ENCODE measurements at places on chromosomes 2 and 18. TPM values are rescaled to one million over a fixed set of nuclear protein-coding genes. Genes with fewer than 3 reads are reported as not detected.

- no peak overlapping the region for H3K4me3 ChIP-seq
- no peaks in the 10 kb centered on the region for H3K4me1 ChIP-seq
- H3K27ac ChIP-seq = no peak overlapping the region
These were observed 64.9 kb downstream of the CHST9 start for GRCh38 chr18:27120246-27120645.

GRCh38 chr18:41324020-41324791 lies 630.8 kb upstream of the PIK3C3 start:
- no peak overlapping the region for H3K4me3 ChIP-seq
- no peaks in the 10 kb centered on the region for H3K27me3 ChIP-seq
- DNase-seq = no peak
- no peaks in the 10 kb centered on the region for H3K36me3 ChIP-seq
- H3K4me1 ChIP-seq = no peaks in the 10 kb centered on the region

GRCh38 chr2:220962556-220962955 lies 609.5 kb downstream of the EPHA4 start:
- H3K27me3 ChIP-seq = no peaks in the 10 kb centered on the region
- no peak for DNase-seq
- H3K4me1 ChIP-seq = peaks cover 12% of the 10 kb centered on the region
- H3K36me3 ChIP-seq = no peaks in the 10 kb centered on the region
- no peak overlapping the region for H3K4me3 ChIP-seq

DNA sequence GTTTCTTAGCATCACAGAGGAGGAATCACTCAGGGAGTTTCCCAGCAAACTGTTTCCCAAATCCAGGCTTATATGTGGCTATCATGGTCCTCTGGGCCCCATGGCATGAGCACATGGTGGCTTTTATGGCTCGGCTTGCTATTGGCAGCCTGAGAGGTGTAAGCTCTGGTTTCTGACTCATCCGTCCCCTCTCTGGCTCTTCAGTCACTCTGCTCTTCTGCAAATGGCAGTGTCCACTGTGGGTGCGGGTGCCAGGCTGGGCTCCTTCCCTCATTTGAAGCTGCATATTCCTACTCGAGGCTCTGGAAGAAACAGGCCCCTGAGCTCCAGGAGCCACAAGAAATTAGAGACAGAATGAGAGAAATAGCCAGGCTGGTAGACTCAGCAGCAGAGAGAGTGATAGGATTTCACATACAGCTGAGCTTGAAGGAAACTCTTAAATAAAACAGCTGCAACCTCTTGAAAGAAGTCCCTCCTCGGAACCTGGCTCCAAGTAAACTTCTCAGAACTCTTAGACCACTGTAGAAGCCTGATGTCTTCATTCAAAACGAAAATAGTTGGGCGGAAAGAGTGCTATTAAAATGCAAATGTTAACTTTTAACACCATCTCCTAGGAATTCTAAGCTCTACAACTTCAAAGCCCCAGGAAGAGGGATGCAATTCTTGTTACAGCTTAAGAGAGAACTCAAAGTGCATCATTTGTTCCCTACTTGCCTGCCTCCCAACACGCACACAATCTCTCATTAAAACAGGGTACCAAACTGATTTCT lies 212.6 kb upstream of the SP5 start:
- no peak overlapping the region for H3K4me3 ChIP-seq
- H3K4me1 ChIP-seq = no peaks in the 10 kb centered on the region
- no peak overlapping the region for H3K27ac ChIP-seq
- no peak for DNase-seq
- no peaks in the 10 kb centered on the region for H3K27me3 ChIP-seq

GRCh38 chr2:18611184-18611583 lies 21.8 kb upstream of the NT5C1B start:
- no peaks in the 10 kb centered on the region for H3K27me3 ChIP-seq
- H3K4me3 ChIP-seq = no peak overlapping the region
- no peaks in the 10 kb centered on the region for H3K36me3 ChIP-seq
- no peak for DNase-seq
- H3K4me1 ChIP-seq = no peaks in the 10 kb centered on the region
- H3K27ac ChIP-seq = no peak overlapping the region

- no peaks in the 10 kb centered on the region for H3K4me1 ChIP-seq
- H3K27me3 ChIP-seq = no peaks in the 10 kb centered on the region
- no peak overlapping the region for H3K4me3 ChIP-seq
- no peaks in the 10 kb centered on the region for H3K36me3 ChIP-seq
- H3K27ac ChIP-seq = no peak overlapping the region
- DNase-seq = no peak
These were observed 32.5 kb downstream of the IDH1 start for GRCh38 chr2:208222351-208222750.

GRCh38 chr18:32980896-32981295 lies 208.1 kb upstream of the KLHL14 start:
- DNase-seq = no peak
- H3K27me3 ChIP-seq = no peaks in the 10 kb centered on the region
- H3K27ac ChIP-seq = no peak overlapping the region
- no peaks in the 10 kb centered on the region for H3K36me3 ChIP-seq

GRCh38 chr18:25187521-25188192 lies 164.3 kb downstream of the ZNF521 start:
- H3K27ac ChIP-seq = no peak overlapping the region
- no peaks in the 10 kb centered on the region for H3K36me3 ChIP-seq
- no peaks in the 10 kb centered on the region for H3K4me1 ChIP-seq
- H3K4me3 ChIP-seq = no peak overlapping the region

- no peak overlapping the region for H3K27ac ChIP-seq
- H3K36me3 ChIP-seq = no peaks in the 10 kb centered on the region
- H3K27me3 ChIP-seq = no peaks in the 10 kb centered on the region
- DNase-seq = no peak
These were observed 435.1 kb downstream of the MTX2 start for GRCh38 chr2:176704282-176704858.

- H3K4me1 ChIP-seq = no peaks in the 10 kb centered on the region
- no peaks in the 10 kb centered on the region for H3K27me3 ChIP-seq
- no peak overlapping the region for H3K4me3 ChIP-seq
- DNase-seq = no peak
- no peak overlapping the region for H3K27ac ChIP-seq
- peaks cover 15% of the 10 kb centered on the region for H3K36me3 ChIP-seq
These were observed 24.9 kb downstream of the PECR start for GRCh38 chr2:216056739-216057138.

GRCh38 chr2:190468814-190469569 lies 60.8 kb downstream of the MFSD6 start:
- no peaks in the 10 kb centered on the region for H3K36me3 ChIP-seq
- peak; percentile 88 for DNase-seq
- peaks cover 29% of the 10 kb centered on the region for H3K4me1 ChIP-seq
- H3K4me3 ChIP-seq = no peak overlapping the region
- H3K27ac ChIP-seq = peak overlapping the region; percentile 90
- no peaks in the 10 kb centered on the region for H3K27me3 ChIP-seq

- DNase-seq = no peak
- no peak overlapping the region for H3K4me3 ChIP-seq
- H3K4me1 ChIP-seq = peaks cover 6% of the 10 kb centered on the region
- no peaks in the 10 kb centered on the region for H3K36me3 ChIP-seq
These were observed 31.5 kb downstream of the CPO start for GRCh38 chr2:206970589-206971360.

DNA sequence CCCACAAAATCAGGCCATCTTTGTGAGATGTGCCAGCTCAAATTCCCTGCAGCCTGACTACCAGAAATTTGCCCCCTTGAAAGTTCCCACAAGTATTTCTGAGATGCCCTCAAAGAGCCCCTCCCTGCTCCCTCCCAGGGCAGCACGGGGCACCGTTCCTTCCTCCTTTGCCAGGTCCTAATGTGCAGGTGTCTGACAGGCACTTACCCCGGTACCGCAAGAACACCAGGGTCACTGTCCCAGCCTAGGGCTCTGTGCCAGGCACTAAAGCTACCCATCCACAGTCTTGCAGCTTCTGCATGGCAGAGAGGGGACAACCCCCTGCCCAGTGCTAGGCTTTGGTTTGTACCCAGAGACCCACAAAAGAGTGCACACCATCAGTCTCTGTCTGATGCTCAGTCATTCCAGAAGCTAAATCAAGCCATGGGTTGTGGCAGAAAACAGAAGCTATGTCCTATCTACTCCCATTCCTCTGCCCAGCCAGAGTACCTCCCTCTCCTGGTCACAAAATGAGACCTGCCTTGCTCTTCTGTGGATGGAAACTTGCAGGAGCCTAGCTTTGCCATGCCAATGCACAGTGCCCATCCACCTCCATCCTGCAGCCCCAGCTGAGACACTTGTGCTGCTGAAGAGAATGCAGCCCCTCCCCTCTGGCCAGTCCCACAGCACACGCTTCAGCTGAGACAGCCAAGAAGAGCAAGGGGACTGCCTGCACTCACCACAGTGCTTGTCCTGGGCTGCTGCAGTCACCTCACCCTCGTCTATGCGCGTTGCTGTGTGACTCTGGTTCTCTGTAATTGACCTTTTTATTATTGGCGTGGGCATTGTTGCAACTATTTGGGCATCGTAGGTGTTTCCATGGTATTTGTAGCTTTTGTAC lies 48.7 kb downstream of the INPP5D start:
- no peaks in the 10 kb centered on the region for H3K4me1 ChIP-seq
- DNase-seq = no peak

GRCh38 chr2:49004036-49004626 lies 150.2 kb downstream of the FSHR start:
- no peak overlapping the region for H3K27ac ChIP-seq
- H3K4me1 ChIP-seq = no peaks in the 10 kb centered on the region
- H3K27me3 ChIP-seq = no peaks in the 10 kb centered on the region
- H3K36me3 ChIP-seq = no peaks in the 10 kb centered on the region
- H3K4me3 ChIP-seq = no peak overlapping the region
- DNase-seq = no peak

DNA sequence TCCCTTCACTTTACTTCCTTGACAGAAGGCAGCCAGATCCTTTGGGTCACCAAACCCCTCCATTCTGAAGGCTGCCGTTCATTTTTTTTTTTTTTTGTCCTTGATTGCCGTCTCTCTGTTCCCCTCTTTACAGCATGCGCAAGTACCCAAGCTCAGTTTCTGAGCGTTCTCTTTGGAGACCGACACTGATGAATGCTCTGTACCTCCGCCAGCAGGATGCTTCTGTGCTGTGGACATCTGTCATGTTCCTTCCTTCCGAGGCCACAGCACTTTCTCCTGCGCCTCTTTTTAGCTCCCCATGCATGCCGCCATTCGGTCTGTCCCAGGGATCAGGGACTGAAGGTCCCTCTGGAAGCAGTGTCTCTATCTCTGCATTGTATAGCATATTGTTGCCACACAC lies 278.7 kb upstream of the RAB12 start:
- no peaks in the 10 kb centered on the region for H3K27me3 ChIP-seq
- no peak overlapping the region for H3K4me3 ChIP-seq
- no peak for DNase-seq
- H3K27ac ChIP-seq = no peak overlapping the region
- no peaks in the 10 kb centered on the region for H3K36me3 ChIP-seq

DNA sequence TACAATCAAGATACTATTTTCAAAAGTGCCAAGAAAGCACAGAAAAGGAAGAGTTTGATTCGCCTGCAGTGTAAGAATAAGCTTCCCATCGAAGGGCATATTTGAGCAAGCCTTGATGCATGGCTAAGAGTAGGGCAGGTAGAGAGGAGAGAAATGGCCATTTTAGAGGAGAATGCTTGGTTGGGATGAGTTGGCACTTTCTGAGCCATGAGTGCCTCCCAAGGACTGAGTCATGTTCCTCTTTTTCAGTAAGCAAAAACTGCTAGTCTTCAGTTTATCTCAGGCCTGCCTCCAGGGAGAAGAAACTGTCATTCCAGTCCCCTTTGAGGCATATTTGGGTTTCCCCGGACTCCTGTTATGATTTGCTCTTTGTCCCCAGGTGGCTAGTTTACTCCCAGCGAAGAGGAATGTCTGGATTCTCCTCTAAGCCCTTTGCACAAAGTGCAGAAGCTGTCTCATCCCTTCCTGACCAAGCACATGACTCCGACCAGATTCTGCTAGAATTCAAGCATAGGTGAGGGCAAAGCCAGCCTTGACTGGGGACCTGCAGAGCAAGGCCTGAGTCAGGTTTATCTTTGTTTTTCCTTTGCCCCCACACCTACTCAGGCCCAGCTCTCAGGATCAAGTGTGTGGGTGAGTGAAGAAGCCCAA lies 115.2 kb downstream of the TTC32 start:
- H3K4me3 ChIP-seq = no peak overlapping the region
- H3K27me3 ChIP-seq = no peaks in the 10 kb centered on the region
- no peaks in the 10 kb centered on the region for H3K36me3 ChIP-seq
- DNase-seq = no peak
- no peaks in the 10 kb centered on the region for H3K4me1 ChIP-seq
- H3K27ac ChIP-seq = no peak overlapping the region

DNA sequence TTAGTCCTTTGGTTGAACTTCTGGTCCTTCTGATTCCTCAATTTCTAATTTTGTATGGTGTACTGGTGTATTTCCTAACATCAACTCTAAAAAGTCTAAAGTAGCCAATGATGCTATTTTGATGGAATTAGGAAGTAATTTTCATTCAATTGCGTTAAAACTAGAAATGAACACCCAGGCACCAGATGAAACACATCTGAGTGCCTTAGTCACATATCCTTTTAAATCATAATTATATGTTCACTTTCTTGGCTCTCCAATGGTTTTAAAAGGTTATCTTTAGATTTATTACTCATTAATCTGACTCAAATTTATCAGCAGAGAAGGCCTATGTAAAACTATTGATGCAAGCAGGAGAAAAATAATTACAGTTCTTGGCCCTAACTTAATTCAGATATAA lies 119.7 kb downstream of the GAREM1 start:
- H3K36me3 ChIP-seq = no peaks in the 10 kb centered on the region
- H3K27ac ChIP-seq = peak overlapping the region; percentile 76
- peaks cover 38% of the 10 kb centered on the region for H3K4me1 ChIP-seq
- H3K27me3 ChIP-seq = no peaks in the 10 kb centered on the region
- H3K4me3 ChIP-seq = no peak overlapping the region

DNA sequence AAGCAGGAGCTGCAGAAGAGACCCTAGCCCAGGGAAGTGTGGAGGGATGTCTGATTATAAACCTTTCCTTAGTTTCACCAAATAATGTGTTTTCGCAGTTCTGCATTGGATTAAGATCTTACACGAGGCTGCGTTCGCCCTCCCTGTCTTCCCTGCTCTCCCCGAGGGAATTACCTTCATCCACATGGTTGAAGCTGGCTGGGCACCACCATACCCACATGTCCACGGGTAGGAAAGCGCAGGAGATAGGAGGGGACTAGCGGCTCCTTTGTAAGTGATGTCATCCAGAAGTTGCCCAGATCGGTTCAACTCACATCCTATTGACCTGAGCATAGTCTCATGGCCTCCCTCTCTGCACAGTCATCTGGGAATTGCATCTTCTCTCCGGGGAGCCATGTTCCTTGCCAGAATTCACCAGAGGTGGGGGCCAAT lies 1.1 kb downstream of the TTL start:
- peak overlapping the region; percentile 95 for H3K27ac ChIP-seq
- peaks cover 19% of the 10 kb centered on the region for H3K36me3 ChIP-seq
- H3K4me3 ChIP-seq = peak overlapping the region; percentile 98

- H3K27ac ChIP-seq = no peak overlapping the region
- no peak for DNase-seq
- H3K4me1 ChIP-seq = no peaks in the 10 kb centered on the region
- H3K27me3 ChIP-seq = no peaks in the 10 kb centered on the region
- no peak overlapping the region for H3K4me3 ChIP-seq
- no peaks in the 10 kb centered on the region for H3K36me3 ChIP-seq
These were observed 124.1 kb downstream of the MMADHC start for GRCh38 chr2:149463328-149464002.

- no peak overlapping the region for H3K4me3 ChIP-seq
- H3K4me1 ChIP-seq = no peaks in the 10 kb centered on the region
- no peaks in the 10 kb centered on the region for H3K36me3 ChIP-seq
- DNase-seq = no peak
- no peak overlapping the region for H3K27ac ChIP-seq
These were observed 27.8 kb downstream of the NXPH2 start for GRCh38 chr2:138752197-138752956.

Gene RFTN2
- 13.5 TPM for total RNA-seq

Gene SCN2A
- total RNA-seq = 0.30 TPM

Gene LOXHD1
- total RNA-seq = under 0.01 TPM

Gene THADA
- 35.7 TPM for total RNA-seq

Gene METTL5
- total RNA-seq = 83.5 TPM

Gene GTF3C2
- total RNA-seq = 38.9 TPM

Gene FEV
- not detected for total RNA-seq

Gene PIEZO2
- 26.4 TPM for total RNA-seq

Gene C2orf66
- total RNA-seq = not detected

Gene TMBIM1
- total RNA-seq = 184 TPM
